ENCODE measurements at places on chromosomes 1 and 21. TPM values are rescaled to one million over a fixed set of nuclear protein-coding genes. Genes with fewer than 3 reads are reported as not detected.
A peak's percentile ranks its signal among the peaks of the same experiment; 100 is the strongest.

The GUCA2B gene
- not detected for total RNA-seq

The RAB3B gene
- total RNA-seq: 0.26 TPM

The CD101 gene
- 2.1 TPM for total RNA-seq

The SEMA4A gene
- 17.6 TPM for total RNA-seq

The CACNA1S gene
- not detected for total RNA-seq

The SLAMF9 gene
- total RNA-seq: not detected

The SPAG17 gene
- not detected for total RNA-seq

The TEX38 gene
- 0.26 TPM for total RNA-seq

The TMPRSS15 gene
- not detected for total RNA-seq

The RNU1-4 gene
- 2,371 TPM for total RNA-seq

The GJA4 gene
- not detected for total RNA-seq

GRCh38 chr1:201903135-201903534 lies 14.4 kb downstream of the SHISA4 start:
- ATAC-seq: no peak

DNA sequence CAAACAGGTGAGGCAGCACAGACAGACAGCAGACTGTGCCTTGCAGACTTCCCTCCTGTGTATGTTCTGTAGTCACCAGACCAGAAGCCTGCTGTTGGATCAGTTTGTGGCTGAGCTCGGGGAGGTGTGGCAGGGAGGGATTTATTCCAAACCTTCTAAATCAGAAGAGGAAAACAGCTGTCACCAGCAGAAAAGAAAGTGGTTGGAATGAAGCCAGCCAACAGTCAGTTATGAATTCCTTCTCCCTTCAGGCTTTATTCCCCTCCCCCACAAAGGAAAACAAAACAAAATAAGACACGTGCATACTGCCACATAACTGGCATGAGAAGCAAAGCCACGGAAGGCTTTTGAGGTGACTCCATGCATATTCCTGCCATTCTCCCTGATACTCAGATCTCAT lies 19.0 kb upstream of the PIGV start:
- ATAC-seq: no peak

DNA sequence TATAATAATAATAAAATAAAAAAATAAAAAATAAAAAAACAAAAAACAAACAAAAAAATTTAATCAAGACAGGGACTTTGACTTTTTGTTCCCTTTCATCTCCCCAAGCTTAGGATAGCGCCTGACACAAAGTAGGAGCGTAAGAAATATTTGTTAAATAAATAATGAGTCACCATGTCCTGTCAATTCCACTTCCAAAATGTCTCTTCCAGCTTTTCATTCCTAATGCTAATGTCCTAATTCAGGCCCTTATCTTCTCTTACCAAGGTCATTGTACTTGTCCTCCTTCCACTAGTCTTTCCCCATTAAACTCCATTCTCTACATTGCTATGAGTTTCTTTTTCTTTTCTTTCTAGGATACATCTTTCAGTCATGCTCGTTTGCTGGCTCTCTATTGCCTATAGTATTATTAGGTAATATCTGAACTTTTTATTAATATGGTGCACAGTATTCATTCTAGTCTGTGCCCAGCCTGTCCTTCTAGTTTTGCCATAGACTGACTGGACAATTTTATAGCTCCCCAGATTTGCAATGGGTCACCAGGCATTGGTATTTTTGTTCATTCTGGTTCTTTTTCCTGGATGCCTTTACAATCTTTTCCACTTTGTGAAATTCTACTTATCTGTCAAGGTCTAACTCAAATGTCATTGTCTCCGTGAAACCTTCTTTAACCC lies 11.4 kb downstream of the NEXN start:
- ATAC-seq: no peak

GRCh38 chr21:29347274-29347681 lies 48.6 kb downstream of the BACH1 start:
- no peak for ATAC-seq

DNA sequence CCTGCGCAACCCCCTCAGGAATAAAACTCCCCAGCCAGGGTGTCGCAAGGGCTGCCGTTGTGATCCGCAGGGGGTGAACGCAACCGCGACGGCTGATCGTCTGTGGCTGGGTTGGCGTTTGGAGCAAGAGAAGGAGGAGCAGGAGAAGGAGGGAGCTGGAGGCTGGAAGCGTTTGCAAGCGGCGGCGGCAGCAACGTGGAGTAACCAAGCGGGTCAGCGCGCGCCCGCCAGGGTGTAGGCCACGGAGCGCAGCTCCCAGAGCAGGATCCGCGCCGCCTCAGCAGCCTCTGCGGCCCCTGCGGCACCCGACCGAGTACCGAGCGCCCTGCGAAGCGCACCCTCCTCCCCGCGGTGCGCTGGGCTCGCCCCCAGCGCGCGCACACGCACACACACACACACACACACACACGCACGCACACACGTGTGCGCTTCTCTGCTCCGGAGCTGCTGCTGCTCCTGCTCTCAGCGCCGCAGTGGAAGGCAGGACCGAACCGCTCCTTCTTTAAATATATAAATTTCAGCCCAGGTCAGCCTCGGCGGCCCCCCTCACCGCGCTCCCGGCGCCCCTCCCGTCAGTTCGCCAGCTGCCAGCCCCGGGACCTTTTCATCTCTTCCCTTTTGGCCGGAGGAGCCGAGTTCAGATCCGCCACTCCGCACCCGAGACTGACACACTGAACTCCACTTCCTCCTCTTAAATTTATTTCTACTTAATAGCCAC lies 696 bp downstream of the TGFB2 start:
- peak; percentile 63 for ATAC-seq

GRCh38 chr1:159342761-159343425 lies 40.8 kb downstream of the FCER1A start:
- ATAC-seq: no peak

DNA sequence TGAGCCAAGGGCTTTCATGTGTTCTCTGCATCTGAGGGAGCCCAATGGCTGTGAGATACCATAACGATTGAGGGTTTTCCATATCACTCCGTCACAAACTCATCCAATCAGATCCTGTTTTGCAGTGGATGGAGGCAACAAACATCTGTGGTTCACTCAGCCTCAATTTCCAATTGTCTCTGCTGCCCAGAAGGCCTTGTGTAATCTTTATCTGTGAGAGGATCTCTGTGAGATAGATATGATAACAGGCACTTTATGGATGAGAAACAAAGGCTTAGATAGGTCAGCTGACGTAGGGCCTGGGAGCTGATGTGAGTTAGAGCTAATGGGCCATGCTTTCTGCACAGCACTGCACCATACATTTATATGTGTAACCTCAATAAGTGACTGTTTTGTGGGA lies 3.3 kb upstream of the MTARC1 start:
- ATAC-seq: no peak

DNA sequence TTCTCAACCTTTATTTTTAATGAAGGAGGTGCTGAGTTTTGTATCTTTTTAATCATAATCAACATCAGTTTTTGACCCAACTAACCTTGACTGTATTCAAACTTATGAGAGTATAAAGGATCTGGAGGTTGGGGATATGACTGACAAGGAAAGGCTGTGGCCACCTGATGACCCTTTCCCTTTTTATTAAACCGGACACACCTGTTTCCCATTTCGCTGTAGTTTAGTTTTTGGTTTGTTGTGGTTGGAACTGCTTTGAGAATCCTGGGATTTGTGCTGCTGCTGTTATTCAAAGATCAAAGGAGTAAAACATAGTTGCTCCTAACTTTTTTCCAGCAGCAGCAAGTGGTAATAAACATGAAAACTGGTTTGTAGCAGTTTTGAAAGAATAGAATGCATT lies 12.4 kb downstream of the PRPF38A start:
- ATAC-seq: no peak

GRCh38 chr1:156510709-156511108 lies 10.1 kb upstream of the MEF2D start:
- ATAC-seq: no peak

GRCh38 chr1:59522925-59523505 lies 226.1 kb downstream of the FGGY start:
- no peak for ATAC-seq

DNA sequence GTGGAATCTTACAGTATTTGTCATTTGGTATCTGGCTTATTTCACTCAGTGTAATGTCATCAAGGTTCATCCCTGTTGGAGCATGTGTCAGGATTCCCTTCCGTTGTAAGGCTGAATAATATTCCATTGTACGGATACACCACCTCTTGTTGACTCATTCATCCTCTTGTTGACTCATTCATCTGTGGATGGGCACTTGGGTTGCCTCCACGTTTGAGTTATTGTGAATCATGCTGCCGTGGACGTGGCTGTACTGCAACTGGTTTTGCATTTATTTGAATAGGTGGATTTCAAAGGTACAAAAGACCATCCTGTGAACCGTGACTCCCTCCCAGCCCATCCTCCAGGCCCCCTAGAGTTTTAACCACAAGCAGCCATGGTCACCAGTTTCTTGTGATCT lies 11.9 kb upstream of the TCP10L start:
- ATAC-seq: peak; percentile 57

GRCh38 chr1:37410815-37411214 lies 63.6 kb upstream of the ZC3H12A start:
- no peak for ATAC-seq

DNA sequence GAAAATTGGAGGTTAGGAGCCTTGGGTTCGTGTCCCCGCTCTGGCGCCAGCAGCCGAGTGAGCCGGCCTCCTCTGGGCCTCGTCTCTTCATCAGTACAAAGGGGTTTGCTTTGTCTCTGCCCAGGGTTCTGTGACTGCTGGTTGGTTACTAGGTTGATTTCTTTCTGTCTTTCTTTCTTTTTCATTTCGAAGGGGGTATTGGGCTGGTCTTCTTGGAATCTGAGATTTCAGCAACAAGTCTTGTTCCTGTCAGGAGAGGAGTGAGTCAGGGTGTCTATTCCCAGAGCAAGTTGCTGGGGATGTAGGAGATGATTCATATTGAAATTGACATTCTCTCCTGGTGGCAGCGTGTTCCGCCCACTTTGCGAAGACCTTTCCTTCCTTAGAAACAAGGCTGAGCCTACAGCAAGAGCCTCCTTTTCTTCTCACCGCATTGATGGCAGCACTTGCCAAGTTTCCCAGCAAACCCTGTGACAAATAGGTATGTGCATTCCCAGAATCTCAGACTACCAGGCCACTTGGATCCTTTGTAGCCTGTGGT lies 79.2 kb downstream of the MAN1C1 start:
- peak; percentile 79 for ATAC-seq

DNA sequence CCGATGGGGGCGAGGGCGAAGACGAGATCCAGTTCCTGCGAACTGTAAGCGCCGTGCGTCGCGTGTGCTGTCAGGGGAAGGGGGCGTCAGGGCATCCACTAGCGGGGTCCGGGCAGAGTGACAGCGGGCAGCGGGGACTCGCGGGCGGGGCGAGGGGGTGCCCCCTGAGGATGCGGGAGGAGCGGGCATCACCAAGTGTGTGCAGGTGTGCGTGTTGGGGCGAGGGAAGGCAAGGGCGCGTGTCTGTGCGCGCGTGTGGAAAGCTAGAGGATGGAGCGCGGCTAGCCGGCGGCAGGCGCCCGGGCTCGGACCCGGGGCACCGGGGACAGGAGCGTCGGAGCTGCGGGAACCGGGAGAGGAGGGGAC lies 525 bp downstream of the RYR2 start:
- ATAC-seq: no peak

GRCh38 chr1:60759291-60759690 lies 323.1 kb upstream of the NFIA start:
- ATAC-seq: no peak

GRCh38 chr1:220785166-220786056 lies 1.3 kb upstream of the MTARC1 start:
- ATAC-seq: no peak

GRCh38 chr1:29651684-29652665 lies 415.7 kb downstream of the PTPRU start:
- no peak for ATAC-seq

GRCh38 chr1:161068306-161069234 lies 1.1 kb downstream of the ARHGAP30 start:
- ATAC-seq: peak; percentile 68

- ATAC-seq: no peak
Measured at GRCh38 chr21:43598416-43599120, 60.7 kb downstream of the HSF2BP start.

DNA sequence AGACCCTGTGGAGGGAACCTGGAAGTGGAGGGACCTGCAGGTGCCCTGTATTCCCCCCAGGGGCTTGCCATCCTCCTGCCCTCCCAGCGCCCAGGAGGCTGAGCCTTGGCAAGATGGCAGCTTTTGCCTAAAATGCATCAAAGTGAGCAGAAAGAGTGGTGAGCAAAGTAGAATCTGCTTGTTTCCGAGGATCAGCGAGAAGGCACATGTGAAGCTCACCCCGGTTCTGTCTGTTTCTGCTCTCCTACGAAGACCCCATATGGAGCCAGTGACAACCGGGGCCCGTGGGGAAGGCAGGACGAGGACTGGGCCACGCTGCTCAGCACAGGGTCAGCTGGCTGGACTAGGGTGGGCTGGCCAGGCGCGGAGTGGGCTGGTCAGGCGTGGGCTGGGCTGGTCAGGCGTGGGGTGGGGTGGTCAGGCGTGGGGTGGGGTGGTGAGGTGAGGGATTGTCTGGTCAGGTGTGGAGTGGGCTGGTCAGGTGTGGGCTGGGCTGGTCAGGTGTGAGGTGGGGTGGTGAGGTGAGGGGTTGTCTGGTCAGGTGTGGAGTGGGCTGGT lies 5.2 kb upstream of the FNDC10 start:
- ATAC-seq: no peak

- ATAC-seq: peak; percentile 65
Measured at GRCh38 chr1:37574834-37575480, 18.2 kb downstream of the DNALI1 start.

DNA sequence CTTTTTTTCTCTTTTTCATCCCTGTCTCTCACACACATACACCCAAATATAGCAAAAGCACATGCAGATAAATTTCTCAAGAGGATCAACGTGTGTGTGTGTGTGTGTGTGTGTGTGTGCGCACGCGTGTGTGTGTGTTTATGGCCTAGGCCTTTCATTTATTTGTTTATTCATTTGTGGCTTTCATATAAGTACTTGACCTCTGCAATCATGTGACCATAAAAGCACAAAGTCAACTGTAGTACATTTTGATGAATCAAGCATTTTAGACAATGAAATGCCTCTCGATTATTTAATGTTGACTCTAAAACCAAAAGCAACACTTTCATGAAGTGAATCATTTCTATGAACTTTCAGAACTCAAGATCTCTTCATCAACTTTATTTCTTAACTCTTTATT lies 194.1 kb upstream of the ADGRL2 start:
- ATAC-seq: no peak

DNA sequence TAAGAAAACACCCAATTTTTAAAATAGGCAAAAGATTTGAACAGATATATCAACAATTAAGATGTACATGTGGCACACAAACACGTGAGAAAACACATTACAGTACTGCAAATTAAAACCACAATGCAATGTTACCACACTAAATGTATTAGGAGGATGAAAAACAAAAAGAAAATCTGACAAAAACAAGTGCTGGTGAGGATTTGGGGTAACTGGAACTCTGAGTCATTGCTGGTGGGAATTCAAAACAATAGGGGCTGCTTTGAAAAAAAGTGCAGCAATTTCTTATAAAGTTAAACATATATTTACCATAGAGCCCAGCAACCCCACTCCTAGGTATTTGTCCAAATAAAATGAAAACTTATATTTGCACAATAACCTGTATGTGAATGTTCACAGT lies 614.1 kb downstream of the SMYD3 start:
- no peak for ATAC-seq

DNA sequence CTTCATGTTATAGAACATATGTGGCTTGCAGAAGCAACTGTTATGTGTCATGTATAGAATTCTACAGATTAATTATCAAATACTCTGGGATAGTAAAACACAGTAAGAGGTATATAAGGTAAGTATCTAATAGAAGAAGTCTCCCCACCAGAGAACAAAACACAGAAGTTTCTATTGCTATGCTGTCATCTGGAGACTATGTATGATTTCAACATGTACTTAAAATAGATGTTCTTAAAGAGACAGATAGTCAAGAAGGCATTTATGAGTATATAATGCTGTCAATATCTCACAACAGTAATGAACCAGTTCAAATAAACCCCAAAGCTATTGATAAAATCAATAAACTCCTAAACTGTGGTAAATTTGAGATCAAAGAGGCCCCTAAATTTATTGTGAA lies 8.1 kb upstream of the ADCY10 start:
- ATAC-seq: no peak
